ENCODE measurements at places on chromosomes 1 and 21.

GRCh38 chr1:202323731-202324130 is 18.0 kb downstream of the UBE2T start:
- no peak overlapping the region for H3K4me3 ChIP-seq
- H3K27ac ChIP-seq: no peak overlapping the region
- peaks cover 4% of the 10 kb centered on the region for H3K36me3 ChIP-seq
- DNase-seq: no peak
- no peaks in the 10 kb centered on the region for H3K4me1 ChIP-seq

GRCh38 chr1:47582891-47583608 is 145.2 kb downstream of the FOXD2 start:
- no peak overlapping the region for H3K4me3 ChIP-seq
- H3K27me3 ChIP-seq: peaks cover 8% of the 10 kb centered on the region
- no peaks in the 10 kb centered on the region for H3K36me3 ChIP-seq
- peaks cover 1% of the 10 kb centered on the region for H3K4me1 ChIP-seq
- H3K27ac ChIP-seq: no peak overlapping the region

GRCh38 chr1:77168358-77168757 is 50.9 kb downstream of the PIGK start:
- no peak overlapping the region for H3K27ac ChIP-seq
- no peak for DNase-seq
- H3K4me3 ChIP-seq: no peak overlapping the region

GRCh38 chr1:36612121-36612520 is 129.4 kb upstream of the CSF3R start:
- H3K4me1 ChIP-seq: no peaks in the 10 kb centered on the region
- no peak for DNase-seq
- H3K27ac ChIP-seq: no peak overlapping the region
- no peaks in the 10 kb centered on the region for H3K36me3 ChIP-seq
- no peak overlapping the region for H3K4me3 ChIP-seq

GRCh38 chr1:204105131-204105515 is 32.2 kb downstream of the SOX13 start:
- peaks cover 3% of the 10 kb centered on the region for H3K27me3 ChIP-seq
- no peak overlapping the region for H3K4me3 ChIP-seq
- H3K4me1 ChIP-seq: peaks cover 25% of the 10 kb centered on the region
- H3K27ac ChIP-seq: peak overlapping the region; percentile 76

- no peak overlapping the region for H3K4me3 ChIP-seq
- H3K27ac ChIP-seq: no peak overlapping the region
- peaks cover 69% of the 10 kb centered on the region for H3K4me1 ChIP-seq
- DNase-seq: no peak
- H3K36me3 ChIP-seq: peaks cover 13% of the 10 kb centered on the region
- H3K27me3 ChIP-seq: no peaks in the 10 kb centered on the region
Observed at GRCh38 chr21:37459575-37459974, 93.0 kb downstream of the DYRK1A start.

- no peak for DNase-seq
- no peaks in the 10 kb centered on the region for H3K27me3 ChIP-seq
- no peak overlapping the region for H3K27ac ChIP-seq
- H3K4me3 ChIP-seq: no peak overlapping the region
Observed at GRCh38 chr1:185238447-185238846, 78.6 kb downstream of the IVNS1ABP start.

DNA sequence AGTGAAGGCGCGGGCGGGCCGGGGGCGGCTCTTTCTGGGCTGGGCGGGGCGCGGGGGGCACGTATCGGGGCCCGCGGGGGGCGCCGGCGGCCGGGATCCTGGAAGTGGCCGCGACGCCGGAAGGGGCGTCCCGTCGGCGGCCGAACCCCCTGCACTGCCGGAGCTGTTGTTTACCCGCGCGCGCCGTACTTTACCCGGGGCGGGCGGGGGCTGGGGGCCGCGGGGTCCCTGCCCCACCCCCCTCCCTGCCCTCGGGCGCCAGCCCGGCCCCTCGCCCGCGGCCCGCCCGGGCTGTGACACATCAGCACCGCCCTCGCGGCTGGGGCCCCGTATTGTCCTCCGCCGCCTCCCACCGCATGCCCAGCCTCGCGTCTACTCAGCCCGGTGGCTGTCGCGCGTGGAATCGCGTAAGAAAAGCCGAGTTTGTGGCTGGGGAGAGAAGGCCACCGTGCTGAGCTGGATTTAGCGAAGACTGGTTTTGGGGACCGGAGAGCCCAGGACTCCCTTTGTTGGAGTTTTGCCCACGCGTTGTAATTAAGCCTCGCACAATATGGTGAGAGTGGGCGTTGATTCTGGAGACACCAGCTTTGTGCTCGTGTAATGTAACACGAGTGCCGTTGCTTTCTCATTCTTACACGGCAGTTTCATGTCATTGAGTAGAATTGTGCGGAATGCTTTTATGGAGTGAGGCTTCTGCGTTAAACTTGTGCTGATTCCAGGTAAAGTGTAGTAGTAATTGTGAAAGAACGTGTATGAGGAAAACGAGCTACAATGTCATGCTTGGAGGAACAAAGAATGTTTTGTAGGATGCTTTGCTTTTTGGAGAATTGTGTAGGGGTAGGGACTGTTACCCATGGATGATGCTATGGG is 559 bp downstream of the BACH1 start:
- peak overlapping the region; percentile 91 for H3K27ac ChIP-seq
- H3K4me3 ChIP-seq: peak overlapping the region; percentile 93
- peak; percentile 54 for DNase-seq
- H3K36me3 ChIP-seq: peaks cover 4% of the 10 kb centered on the region

- H3K27me3 ChIP-seq: peaks cover 13% of the 10 kb centered on the region
- no peak overlapping the region for H3K4me3 ChIP-seq
- H3K27ac ChIP-seq: no peak overlapping the region
- H3K36me3 ChIP-seq: no peaks in the 10 kb centered on the region
Observed at GRCh38 chr1:199124351-199124750, 485.5 kb downstream of the PTPRC start.

DNA sequence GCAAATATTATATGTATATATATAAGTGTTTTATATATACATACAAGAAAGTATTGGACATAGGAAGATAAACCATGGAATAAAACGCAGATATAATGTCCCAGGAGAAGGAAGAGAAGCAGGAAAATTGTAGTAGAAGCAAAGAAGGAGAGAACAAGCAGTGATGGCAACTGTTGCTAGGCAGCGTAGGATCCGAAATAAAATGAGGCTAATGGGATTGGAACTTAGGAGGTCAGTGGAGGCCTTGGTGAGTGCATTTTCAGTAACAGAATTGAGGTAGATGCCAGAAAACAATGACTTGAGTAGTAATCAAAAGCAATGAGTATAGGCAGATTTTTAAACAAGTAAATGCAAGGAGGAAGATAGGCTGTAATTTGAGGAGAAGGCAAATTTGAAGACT is 265.8 kb downstream of the LRRC7 start:
- H3K4me1 ChIP-seq: no peaks in the 10 kb centered on the region
- H3K27me3 ChIP-seq: no peaks in the 10 kb centered on the region
- no peak for DNase-seq
- no peaks in the 10 kb centered on the region for H3K36me3 ChIP-seq
- no peak overlapping the region for H3K4me3 ChIP-seq

DNA sequence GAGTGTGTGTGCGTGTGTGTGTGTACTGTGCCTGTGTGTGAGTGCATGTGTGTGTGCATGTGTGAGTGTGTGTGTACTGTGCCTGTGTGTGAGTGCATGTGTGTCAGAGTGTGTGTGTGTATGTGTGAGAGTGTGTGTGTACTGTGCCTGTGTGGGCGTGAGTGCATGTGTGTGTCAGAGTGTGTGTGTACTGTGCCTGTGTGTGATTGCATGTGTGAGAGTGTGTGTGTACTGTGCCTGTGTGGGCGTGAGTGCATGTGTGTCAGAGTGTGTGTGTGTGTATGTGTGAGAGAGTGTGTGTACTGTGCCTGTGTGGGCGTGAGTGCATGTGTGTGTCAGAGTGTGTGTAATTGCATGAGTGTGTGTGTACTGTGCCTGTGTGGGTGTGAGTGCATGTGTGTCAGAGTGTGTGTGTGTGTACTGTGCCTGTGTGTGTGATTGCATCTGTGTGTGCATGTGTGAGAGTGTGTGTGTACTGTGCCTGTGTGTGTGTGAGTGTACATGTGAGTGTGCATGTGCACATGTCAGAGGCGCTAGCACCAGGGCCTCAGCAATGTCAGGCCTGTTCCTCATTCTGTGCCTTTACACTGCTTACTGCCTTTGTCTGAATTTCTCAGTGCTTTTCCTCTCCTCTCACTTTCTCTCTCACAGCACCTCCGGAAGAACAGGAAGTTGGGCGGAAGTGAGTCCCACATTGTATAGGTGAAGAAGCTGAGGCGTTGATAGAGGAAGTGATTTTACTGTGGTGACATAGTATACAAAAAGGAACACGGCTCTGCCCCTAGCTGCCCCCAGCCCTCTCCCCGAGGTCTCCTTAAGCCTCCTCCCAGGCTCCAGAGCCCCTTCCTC is 4.9 kb downstream of the SLC5A9 start:
- H3K4me3 ChIP-seq: no peak overlapping the region
- H3K36me3 ChIP-seq: no peaks in the 10 kb centered on the region
- H3K27me3 ChIP-seq: no peaks in the 10 kb centered on the region
- no peak for DNase-seq
- H3K4me1 ChIP-seq: no peaks in the 10 kb centered on the region
- H3K27ac ChIP-seq: no peak overlapping the region

DNA sequence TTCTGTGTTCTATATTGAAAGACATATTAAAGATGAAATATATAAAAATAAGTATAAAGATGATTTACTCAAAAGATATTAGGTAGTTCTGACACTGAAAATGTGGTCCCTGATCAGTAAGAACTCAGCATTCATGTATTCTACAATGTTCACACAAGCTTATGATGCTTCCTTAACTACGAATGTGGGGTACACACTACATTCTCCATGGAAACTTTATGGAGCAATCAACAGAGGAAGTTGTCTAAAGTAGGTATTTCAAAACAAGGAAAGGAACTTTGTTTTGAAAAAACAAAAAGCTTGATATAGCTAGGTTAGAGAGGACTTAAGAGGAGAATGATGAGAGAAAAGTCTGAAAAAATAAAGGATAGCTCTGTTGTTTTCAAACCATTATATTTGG is 119.7 kb upstream of the RGS18 start:
- DNase-seq: no peak
- no peak overlapping the region for H3K27ac ChIP-seq
- no peaks in the 10 kb centered on the region for H3K36me3 ChIP-seq

DNA sequence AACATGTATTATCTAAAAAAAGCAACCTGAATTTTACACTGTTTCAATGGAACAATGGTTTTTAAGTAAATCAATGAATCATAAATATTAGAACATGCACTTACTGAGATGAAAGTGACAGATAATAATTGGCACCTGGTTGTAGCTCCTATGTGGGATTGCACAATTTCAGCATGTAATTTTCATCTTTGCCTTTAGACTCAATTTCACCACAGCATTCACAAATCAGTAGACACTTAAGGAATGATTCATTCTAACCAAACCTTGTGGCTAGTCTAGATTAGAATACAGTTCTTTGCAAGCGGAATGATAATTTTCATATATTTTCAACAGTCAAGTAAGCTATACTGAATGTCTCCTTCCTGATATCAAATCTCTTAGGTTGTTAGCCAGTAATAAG is 853.4 kb downstream of the KCNT2 start:
- no peaks in the 10 kb centered on the region for H3K4me1 ChIP-seq
- no peaks in the 10 kb centered on the region for H3K36me3 ChIP-seq
- no peak overlapping the region for H3K4me3 ChIP-seq
- no peak for DNase-seq
- H3K27me3 ChIP-seq: no peaks in the 10 kb centered on the region

GRCh38 chr1:74012583-74012982 is 185.4 kb downstream of the LRRIQ3 start:
- H3K36me3 ChIP-seq: no peaks in the 10 kb centered on the region
- DNase-seq: no peak
- peaks cover 5% of the 10 kb centered on the region for H3K4me1 ChIP-seq
- no peak overlapping the region for H3K27ac ChIP-seq
- no peak overlapping the region for H3K4me3 ChIP-seq

GRCh38 chr1:205065666-205066065 is 18.6 kb downstream of the TMEM81 start:
- no peaks in the 10 kb centered on the region for H3K4me1 ChIP-seq
- DNase-seq: no peak
- H3K36me3 ChIP-seq: no peaks in the 10 kb centered on the region
- H3K4me3 ChIP-seq: no peak overlapping the region

DNA sequence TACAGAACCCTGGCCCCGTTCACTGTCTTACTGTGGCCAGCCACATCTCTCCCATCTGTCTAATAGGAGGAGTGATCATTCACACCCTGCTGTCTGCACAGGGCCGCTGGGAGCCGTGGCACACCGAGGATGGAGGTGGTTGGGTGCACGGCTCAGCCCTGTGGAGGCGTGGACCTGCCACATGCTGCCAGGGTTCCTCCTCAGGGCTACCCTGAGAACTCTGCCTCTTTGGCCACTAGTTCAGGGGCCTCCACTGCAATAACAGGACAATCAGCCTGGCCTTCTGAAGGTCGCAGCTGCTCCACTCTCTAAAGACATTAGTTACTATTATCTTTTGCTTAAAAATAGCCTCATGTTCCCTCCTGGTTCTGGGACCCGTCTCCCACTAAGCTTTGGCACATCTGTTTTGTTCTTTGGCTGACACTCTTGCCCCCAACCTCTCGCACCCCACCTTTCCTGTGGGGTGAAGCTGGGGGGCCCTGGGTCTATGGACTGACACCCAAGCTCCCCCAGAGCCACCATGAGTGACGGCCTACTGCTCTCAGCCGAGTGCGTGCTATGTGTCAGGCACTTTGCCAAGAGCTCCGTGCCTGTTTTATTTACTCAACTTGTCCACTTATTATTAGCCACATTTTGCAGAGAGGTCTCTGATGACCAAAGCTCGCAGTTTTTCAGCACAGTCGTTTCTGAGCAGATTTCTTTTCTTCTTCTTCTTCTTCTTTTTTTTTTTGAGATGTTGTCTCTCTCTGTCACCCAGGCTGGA is 66.3 kb downstream of the ARHGEF10L start:
- no peaks in the 10 kb centered on the region for H3K36me3 ChIP-seq
- H3K4me3 ChIP-seq: no peak overlapping the region

DNA sequence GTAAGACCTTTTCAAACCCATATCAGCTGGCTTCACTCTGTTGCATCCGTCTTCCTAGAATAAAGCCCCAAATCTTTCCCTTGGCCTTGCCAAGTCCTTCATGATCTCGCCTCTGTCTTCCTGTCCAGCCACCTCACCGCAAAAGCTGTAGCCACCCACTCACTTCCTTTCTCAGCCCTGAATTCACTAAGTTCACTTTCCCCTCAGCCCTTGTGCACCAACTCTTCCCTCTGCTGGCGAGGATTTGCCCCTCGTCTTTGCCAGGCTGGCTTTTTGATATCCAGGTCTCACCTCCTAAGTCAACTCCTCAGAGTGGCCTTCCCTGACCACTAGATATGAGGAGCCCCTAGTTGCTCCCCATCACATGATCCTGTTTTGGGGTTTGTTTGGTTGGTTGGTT is 3.9 kb upstream of the COL16A1 start:
- peaks cover 32% of the 10 kb centered on the region for H3K27me3 ChIP-seq
- no peak overlapping the region for H3K4me3 ChIP-seq
- no peaks in the 10 kb centered on the region for H3K36me3 ChIP-seq
- peaks cover 29% of the 10 kb centered on the region for H3K4me1 ChIP-seq
- H3K27ac ChIP-seq: no peak overlapping the region

DNA sequence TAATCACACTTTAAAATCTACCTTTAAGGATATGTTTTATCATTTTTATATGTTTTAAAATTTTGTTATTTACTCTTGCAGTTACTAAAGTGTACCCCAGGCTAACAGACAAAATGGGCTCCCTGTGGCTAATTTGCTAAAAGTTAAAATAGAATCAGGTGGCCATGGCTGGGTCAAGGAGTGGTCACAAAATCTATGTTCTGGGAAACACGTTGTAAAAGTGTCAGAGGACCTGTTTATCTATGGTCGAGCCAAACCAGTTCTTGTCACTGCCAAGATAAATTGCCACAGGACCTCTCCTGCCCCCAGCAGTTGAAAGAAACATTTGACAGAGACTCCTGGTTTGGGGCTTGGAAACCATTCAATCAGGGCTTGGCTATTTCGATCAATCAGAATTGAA is 21.2 kb upstream of the TTLL7 start:
- H3K27ac ChIP-seq: no peak overlapping the region
- no peak for DNase-seq
- no peaks in the 10 kb centered on the region for H3K36me3 ChIP-seq
- no peak overlapping the region for H3K4me3 ChIP-seq

Data from activated T-helper 2 cell treated with anti-CD3 and anti-CD28 coated beads, Interferon-gamma antibody, Interleukin-2, Interleukin-4, amounts not matched to agents 10 μg/mL and 5 μg/mL and 100 μg/mL, durations not matched to agents 14 hours and 24 hours and 36 hours (primary cell).